ENCODE measurements at places on chromosomes 16 and 17.
A peak's percentile ranks its signal among the peaks of the same experiment; 100 is the strongest.

DNA sequence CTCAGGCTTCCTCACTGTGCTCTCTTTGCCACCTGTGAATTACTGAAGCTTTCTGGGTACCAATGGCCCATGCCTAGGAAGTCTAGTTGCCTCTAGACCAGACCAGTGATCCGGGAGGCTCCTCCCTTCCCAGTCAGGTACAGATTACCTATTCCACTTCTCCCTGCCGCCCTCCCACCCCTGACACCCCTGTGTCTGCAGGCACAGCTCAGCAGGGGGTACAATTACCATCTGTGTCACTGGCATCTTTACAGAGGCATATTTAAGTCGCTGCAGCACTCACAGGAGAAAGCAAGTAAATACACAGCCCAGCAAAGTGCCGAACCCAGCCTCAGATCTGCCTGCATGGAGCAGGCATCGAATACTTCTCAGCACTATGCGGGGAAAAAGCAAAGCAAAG lies 5.3 kb upstream of the WSCD1 start:
- no peak for DNase-seq

GRCh38 chr17:51456942-51457341 lies 196.6 kb downstream of the UTP18 start:
- no peak for DNase-seq

- no peak for DNase-seq
Observed at GRCh38 chr16:81599034-81599744, 154.6 kb downstream of the CMIP start.

DNA sequence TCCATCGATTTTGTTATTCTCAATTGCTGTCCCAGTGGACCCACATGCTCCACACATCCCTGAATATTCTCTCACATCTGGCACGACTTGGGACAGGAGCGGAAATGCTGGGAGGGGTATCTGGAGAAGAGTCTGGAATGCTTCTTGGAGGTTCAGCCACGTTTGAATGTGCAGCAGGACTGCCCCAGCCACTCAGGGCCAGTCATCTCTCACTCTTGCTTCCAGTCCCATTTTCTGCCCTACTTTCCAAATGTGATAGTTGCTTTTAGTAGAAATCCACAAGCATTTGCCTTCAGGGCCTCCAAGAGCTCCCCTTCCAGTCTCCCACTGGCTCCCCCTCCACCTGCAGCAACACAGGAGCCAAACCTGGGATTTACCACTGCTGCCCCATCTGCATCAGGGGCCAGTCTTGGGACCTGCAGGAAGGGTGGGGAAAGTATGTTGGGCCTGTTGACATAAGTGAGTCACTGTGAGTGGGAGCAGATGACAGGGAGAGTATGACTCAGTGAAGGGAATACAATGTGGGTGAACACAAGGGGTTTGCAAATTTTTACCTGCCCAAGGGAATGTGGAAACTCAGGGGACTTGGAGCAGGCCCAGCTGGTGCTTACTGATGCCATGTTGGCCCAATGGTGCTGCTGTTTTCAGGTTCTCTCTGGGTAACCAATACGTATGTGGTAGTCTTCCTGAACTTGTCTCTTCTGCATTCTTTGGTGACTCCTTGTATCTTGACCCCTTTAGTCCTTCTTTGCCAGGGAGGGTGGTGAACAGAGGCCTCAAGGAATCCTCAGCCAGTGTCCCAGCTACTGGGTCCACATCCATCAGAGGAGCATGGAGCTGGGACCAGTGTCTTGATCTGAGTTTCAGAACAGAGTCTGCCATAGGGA lies 78.8 kb upstream of the CRHR1 start:
- DNase-seq, result no peak

- DNase-seq, result no peak
Observed at GRCh38 chr16:87305505-87306391, 11.4 kb downstream of the C16orf95 start.

DNA sequence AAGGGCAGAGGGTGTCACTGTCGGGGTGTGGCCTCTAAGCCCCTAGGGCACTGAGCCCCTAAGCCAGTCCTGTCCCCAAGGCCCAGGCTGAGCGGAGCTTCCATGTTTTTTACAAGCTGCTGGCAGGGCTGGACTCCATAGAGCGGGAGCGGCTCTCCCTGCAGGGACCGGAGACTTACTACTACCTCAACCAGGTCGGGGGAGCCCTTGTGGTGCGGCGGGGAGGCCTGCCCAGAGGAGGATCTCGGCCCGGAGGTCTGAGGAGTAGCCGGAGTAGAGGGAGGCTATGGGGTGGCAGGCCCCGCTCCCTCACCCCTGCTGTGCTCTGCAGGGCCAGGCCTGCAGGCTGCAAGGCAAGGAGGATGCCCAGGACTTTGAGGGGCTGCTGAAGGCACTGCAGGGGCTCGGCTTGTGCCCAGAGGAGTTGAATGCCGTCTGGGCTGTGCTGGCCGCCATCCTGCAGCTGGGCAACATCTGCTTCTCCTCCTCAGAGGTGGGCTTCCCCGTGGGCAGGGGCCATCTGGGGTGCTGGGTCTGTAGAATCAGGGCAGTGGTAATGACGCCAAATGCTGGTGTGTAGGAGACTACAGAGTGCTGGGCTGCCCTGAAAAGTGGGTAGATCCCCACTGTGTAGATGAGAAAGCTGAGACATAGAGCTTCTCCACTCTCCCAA lies 4.9 kb downstream of the MYO15B start:
- no peak for DNase-seq

GRCh38 chr17:79755591-79755990 lies 22.4 kb upstream of the CBX2 start:
- no peak for DNase-seq

- no peak for DNase-seq
Observed at GRCh38 chr17:58377661-58378060, 25.7 kb upstream of the SUPT4H1 start.

DNA sequence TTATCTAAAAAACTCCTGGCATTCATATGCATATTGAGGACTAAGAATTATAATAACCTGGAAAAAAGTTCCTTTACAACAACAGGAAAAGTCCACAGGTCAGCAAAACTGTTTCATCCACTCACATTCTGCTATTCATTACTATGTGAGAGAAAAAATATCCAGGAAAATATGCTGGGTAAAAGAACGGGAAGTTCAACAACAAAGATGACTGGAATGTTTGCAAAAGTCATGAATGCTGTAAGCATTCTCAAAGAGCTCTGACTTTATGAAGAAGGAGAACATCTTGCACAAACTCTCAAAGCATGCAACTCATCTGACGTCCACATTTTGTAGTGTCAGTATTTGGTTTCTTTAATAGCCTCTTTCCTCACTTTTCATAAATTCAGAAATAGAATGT lies 56.9 kb upstream of the ALDH3A1 start:
- DNase-seq, result no peak

DNA sequence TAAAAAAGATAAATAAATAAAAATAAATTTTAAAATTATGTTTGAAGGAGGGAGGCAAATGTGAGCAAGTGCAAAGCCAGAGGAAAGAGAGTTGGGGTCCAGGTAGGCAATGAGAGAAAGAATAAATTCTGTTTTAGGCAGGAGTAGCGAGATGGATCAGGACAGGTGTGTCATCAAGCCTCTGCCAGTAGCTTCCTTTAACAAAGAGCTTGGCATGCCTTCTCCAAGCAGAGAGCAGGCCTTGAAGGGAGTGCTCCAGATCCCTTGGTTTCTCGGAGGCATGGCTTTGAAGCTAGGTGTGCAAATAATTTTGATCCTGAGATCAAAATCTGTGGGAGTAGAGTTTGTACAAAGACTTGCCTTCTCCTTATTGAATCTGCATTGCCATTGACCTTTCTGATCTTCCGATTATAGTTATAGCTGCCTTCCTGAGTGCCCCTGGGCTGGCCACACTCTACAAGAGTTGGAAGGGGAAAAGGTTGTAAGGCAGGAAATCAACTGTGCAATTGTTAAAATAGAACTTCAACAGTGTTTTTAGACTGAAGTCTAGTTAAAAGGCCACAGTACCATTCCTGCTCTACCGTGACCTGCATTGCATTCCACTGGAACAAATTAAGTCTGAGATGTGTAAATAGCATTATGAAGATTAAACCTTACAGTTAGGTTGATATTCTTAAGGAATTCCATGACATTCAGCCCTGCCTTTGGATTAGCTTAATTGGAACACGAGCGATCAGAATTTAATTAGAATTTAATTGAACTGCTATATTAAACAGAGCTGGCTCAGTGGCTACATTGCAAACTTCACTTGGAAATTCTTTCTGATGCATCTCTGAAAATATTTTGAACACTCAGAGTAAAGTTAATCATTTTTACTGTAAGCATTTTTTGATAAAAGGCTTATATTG lies 33.7 kb downstream of the IQCK start:
- DNase-seq, result no peak

GRCh38 chr16:57134982-57135381 lies 42.6 kb downstream of the CPNE2 start:
- no peak for DNase-seq

- no peak for DNase-seq
Observed at GRCh38 chr16:53480394-53480793, 22.6 kb downstream of the AKTIP start.

- no peak for DNase-seq
Observed at GRCh38 chr17:79951361-79952264, 84.1 kb downstream of the TBC1D16 start.

- no peak for DNase-seq
Observed at GRCh38 chr16:30054451-30054850, 11.1 kb upstream of the ALDOA start.

GRCh38 chr16:4501071-4501478 lies 24.9 kb downstream of the HMOX2 start:
- DNase-seq, result no peak

DNA sequence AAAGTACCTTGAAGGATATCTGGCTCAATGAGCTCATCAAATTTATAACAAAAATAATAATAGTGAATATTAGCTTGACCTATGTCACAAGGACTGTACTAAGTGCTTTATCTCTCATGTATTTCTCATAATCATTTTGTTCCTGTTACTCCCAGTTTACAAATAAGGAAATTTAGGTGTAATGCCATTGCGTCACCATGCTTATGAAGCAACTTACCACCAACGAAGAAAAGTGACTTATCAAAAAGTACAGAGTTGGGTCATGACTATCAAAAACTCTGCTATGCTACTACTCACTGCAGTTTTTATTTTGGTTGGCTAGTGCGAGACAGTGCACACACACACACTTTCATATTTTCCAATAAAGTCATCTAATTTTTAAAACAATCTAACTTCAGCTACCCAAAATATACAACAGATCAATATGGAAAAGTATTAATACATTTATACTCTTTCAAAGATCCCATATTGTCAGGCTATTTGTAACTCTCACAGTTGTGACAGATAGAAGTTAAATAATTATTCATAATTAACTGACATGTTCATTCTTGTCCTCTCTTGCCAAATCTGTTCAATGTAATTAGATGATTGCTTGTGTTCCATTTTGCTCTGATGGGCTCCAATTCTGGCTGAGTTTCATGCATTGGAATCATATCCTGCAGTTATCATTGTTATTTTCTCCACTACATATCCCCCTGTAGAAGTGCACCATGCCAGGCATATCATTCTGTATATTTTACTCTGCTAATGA lies 119.4 kb downstream of the KCNJ2 start:
- DNase-seq, result no peak

GRCh38 chr17:57406131-57406980 lies 150.0 kb downstream of the MSI2 start:
- no peak for DNase-seq

GRCh38 chr17:71937914-71938313 lies 182.9 kb upstream of the SOX9 start:
- no peak for DNase-seq

DNA sequence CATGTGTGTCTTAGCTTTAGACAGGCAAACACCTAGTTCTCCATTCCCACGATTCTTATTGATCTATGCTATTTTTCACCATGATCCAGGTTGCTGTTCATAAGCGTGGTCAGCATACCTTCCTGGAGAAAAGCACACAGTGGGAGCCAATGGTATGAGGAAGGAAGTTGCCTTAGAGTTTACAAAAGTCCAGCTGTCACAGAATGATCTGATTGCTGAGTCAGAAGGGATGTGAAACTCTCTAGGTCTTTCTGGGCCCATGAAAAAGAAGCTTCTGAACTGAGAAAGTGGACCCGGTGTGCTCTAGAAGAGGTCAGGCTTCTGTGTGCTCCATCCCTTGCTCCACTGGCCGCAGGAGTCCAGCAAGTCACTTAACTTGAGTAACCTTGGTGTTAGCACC lies 71.0 kb upstream of the CCL1 start:
- DNase-seq, result no peak

DNA sequence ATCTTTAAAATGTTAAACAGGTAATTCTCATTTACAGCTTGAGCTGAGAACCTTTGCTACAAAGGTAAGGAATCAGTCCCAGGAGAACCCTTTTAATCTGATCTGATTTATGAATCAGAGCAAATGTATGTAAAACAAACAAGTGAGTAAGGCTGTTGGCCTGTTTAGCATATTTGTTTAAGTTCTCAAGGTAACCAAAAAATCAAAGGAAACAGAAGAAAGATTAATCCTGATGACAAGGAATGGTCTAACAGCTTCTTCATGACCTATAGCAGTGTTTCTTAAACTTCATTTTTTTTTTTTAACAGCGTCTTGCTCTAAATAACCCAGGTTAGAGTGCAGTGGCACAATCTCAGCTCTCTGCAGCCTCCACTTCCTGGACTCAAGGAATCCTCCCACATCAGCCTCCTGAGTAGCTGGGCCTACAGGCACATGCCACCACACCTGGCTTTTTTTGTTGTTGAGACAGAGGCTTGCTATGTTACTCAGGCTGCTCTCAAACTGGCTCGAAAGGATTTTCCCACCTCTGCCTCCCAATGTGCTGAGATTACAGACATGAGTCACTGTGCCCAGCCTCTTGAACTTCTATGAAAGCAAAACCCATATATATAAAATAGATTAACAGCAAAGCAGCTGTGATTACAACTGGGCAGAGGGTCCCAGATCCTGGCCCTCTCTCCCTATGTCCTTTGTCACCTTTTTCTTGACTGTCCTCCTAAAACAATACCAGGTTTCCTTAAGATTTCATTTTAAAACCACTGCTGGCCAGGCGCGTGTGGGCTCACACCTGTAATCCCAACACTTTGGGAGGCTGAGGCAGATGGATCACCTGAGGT lies 5.1 kb upstream of the JPT1 start:
- DNase-seq, result no peak

- DNase-seq, result no peak
Observed at GRCh38 chr17:70357190-70357589, 187.9 kb downstream of the KCNJ2 start.

DNA sequence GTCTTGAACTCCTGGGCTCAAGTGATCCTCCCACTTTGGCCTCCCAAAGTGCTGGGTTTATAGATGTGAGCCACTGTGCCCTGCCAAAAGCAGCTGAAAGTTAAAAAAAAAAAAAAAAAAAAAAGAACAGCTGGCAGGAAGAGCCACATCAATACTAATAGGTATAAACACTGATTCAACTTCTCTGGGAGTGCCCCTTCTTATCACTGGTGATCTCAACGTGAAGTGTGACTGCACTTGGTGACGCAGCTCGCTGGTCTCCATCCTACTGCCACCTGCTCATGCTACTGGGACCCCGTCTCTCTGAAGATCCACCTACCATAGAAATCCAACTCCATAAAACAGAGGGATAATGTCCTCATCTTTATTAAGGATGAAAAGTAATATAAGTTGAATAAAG lies 40.8 kb downstream of the RNF157 start:
- DNase-seq, result no peak

GRCh38 chr16:25040543-25040942 lies 25.4 kb upstream of the ARHGAP17 start:
- DNase-seq, result no peak

GRCh38 chr17:54992797-54993639 lies 24.5 kb downstream of the STXBP4 start:
- no peak for DNase-seq

- DNase-seq, result no peak
Observed at GRCh38 chr16:66853261-66854139, 9.3 kb downstream of the CA7 start.

- DNase-seq, result peak; percentile 15
Observed at GRCh38 chr17:7884581-7885366, 3.8 kb upstream of the CHD3 start.
